ENCODE measurements at places on chromosomes 1 and 21.

DNA sequence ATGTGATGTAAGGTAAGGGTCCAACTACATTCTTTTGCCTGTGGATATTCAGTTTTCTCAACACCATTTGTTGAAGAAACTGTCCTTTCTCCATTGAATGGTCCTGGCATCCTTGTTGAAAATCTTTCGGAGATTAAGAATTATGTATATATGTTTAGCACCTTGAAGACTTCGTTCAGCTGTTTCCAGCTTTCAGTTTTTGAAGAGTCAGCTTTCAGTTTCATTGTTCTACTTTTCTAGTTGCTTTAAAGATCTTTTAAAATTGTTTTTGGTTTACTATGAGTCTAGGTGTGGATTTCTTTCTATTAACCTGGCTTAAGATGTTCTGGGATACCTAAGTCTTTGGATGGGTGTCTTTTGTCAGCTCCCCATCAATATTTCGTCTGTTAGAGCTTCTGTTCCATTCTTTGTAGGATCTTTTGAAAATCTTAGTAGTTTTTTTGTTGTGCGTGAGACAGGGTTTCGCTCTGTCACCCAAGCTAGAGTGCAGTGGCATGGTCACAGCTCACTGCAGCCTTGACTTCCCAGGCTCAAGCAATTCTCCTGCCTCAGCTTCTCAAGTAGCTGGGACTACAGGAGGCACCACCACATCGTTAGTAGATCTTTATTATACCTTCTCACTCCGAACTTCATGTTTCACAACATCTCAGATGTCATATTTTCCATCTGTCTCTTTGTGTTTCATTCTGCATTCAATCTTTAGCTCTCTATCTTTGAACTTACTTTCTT lies 353.5 kb upstream of the B3GALT2 start:
- no peak for DNase-seq

GRCh38 chr1:173861731-173862145 lies 6.1 kb downstream of the GAS5 start:
- no peak for DNase-seq

- DNase-seq = no peak
Measured at GRCh38 chr1:111621050-111621449, 1.5 kb downstream of the RAP1A start.

- DNase-seq = no peak
Measured at GRCh38 chr1:182721525-182721924, 37.1 kb upstream of the RGS8 start.

DNA sequence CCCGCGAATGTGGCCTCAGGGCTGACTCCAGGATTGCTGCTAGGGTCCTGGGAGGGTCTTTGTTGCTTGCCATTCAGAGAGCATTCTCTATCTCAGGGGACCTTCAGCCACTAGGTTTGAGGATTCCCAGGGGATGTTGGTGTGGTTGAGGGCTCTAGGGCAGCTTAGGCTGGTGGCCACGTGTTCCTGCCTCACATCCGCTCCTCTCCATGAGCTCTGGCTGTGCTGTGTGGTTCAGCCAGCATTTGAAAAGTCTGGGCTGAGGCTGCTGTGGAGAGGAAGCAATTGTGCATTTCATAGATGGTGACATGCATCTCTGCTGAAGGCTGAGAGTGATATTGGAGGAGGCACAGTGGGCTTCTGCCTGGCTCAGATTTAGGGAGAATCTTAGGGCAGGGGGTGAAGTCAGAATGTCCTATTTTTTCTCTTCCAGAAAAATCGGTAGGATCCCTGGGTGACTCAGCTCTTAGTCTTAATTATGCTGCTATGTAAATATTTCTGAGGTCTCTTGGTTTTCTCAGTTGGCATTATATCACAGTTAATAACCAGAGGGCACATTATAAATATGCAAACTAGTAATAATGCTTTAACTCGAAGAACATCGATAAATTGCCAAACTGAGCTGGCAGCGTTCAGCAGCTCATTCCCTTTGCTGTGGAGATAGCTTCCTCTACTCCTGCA lies 182.3 kb downstream of the CAMTA1 start:
- no peak for DNase-seq

Measured in NT2/D1 (cell line).